ENCODE measurements at places on chromosomes 5 and 9. TPM values are rescaled to one million over a fixed set of nuclear protein-coding genes. Genes with fewer than 3 reads are reported as not detected.

DNA sequence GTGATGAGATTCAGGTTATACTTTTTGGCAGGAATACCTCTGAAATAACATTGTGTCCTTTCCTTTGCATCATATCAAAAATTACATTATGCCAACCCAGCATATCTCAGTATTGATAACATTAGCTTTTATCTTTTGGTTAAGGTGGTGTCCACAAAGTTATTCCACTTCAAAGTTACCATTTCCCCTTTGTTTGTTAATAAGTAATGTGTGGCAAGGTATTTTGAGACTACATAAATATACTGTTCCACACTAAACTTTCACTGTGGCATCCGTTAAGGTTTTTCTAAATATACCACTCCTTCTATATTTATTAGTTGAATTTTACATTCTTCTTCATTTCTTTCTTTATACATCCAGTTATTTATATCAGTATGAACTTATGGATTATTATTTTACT lies 14.1 kb upstream of the ARHGEF37 start:
- no peak for DNase-seq
- no peak overlapping the region for H3K27ac ChIP-seq
- peaks cover 24% of the 10 kb centered on the region for H3K4me1 ChIP-seq
- H3K36me3 ChIP-seq, result no peaks in the 10 kb centered on the region
- no peaks in the 10 kb centered on the region for H3K27me3 ChIP-seq

TMEM267 gene
- 6.8 TPM for total RNA-seq

KIAA0825 gene
- total RNA-seq, result 2.2 TPM

GRCh38 chr5:36407396-36407795 lies 105.7 kb upstream of the RANBP3L start:
- no peak for DNase-seq
- H3K27me3 ChIP-seq, result no peaks in the 10 kb centered on the region
- no peak overlapping the region for H3K27ac ChIP-seq
- H3K4me1 ChIP-seq, result no peaks in the 10 kb centered on the region

DNA sequence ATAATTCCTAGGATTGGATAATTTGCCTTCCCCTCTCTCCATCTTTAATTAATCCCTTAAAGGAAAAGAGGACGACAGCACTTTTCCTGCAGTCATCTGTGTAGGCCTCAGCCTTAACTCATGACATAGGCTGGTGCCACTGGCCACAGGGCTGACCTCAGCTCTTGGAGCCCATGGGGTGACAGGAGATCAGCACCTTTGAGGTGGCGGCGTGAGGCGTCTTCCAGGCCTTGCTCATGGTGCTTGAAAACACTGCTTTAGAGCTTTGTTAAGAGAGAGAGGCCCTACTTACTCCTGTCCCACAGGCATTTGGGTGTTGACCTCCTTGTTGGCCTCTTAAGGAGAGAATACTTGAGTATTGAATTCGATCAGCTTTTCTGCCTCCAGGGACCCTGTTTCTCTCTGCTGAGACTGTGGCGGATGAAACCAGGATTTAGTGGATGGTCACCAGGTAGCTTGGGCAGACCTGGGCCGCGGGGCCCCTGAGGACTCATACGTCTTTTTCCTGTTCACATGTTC lies 23.4 kb downstream of the TENT4A start:
- peaks cover 38% of the 10 kb centered on the region for H3K36me3 ChIP-seq
- H3K27me3 ChIP-seq, result no peaks in the 10 kb centered on the region
- DNase-seq, result no peak
- peaks cover 53% of the 10 kb centered on the region for H3K4me1 ChIP-seq
- no peak overlapping the region for H3K27ac ChIP-seq
- H3K4me3 ChIP-seq, result no peak overlapping the region

- H3K4me1 ChIP-seq, result no peaks in the 10 kb centered on the region
- no peaks in the 10 kb centered on the region for H3K36me3 ChIP-seq
- H3K27me3 ChIP-seq, result peaks cover 5% of the 10 kb centered on the region
- H3K4me3 ChIP-seq, result no peak overlapping the region
Measured at GRCh38 chr5:64671678-64672077, 18.6 kb upstream of the SHISAL2B start.

PLAC8L1 gene
- total RNA-seq, result 0.49 TPM

DNA sequence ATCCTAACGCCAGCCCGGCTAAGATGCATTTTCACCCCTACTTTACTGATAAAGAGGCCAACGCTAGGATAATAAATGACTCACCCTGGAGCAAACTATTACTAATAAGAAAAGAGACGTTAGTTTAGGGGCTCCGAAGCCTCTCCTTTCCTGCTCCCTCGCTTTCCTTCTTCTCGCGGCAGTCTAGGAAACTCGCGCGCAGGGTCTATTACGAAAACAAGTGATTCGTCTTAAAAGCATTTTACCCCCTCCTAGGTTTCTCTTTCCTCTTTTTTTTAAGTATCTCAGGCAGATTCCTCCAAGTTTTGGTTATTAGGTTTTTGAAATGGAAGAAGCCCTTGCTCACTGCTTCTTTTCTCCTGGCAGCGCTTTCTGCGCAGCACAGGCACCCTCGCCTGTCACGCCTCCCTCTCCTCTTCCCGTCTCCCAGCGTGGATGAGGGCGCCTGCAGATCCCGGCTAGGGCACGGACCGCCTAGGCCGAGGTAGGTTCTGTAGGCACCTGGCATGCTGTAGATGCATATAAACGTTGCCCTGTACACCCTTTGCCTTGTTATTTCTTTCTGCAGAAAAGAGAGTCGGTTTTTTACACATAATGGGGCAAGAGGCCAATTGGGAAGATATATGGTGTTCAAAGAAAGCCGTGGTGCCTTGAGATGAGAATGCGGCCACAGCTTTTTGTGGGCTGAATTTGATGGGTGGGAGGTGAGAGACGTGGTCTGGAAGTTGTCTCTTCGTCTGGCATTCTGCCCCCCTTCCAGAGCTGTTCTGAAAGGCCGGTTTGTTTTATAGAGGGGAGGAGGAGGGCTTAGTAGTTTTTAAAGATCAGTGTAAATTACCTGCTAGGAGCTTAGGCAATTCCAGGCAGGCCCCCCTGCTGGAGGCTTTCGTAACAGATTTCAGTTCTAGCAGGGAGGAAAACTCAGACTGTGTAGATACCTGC lies 983 bp downstream of the GCNT1 start:
- DNase-seq, result peak; percentile 24
- H3K4me3 ChIP-seq, result peak overlapping the region; percentile 79
- H3K36me3 ChIP-seq, result no peaks in the 10 kb centered on the region
- peaks cover 19% of the 10 kb centered on the region for H3K4me1 ChIP-seq

IL9 gene
- total RNA-seq, result not detected

AFAP1L1 gene
- total RNA-seq, result 40.6 TPM

DNA sequence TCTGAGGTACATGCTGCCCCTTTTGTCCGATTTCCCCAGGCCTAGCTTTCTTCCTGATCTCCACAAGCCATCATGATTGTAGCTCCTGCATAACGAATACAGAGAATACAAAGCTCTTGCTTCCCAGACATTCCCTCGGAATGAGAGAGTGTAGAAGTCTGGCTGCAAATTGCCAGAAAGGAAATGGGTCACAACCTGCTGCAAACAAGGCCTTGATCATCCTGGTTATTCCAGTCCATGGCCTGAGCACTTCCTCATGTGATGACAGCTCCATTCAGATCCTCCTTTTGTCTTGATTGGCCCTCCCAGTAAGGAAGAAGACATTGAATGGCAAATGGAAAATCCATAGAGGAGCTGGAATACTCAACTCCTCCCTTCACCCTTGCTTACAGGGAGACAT lies 136.0 kb upstream of the ADRA1B start:
- DNase-seq, result no peak
- no peak overlapping the region for H3K27ac ChIP-seq
- H3K36me3 ChIP-seq, result no peaks in the 10 kb centered on the region
- H3K4me1 ChIP-seq, result no peaks in the 10 kb centered on the region
- no peaks in the 10 kb centered on the region for H3K27me3 ChIP-seq

DNA sequence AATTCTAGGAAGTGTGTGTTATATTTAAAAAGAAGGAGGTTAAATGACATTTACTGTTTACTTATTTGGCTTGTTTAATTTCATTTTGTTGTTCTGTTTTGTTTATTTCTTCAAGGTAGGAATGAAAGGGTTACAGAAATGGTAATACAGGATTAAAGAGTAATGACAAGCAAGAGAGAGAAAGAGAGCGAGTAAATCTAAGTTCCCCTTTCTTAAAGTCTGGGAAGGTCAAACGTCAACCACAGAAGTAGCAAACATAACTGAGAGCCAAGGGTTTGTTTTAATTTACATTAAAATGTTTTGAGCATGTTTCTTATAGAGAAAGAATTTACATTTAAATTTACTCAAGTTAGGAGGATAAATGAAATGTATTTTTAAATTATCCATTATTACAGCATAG lies 18.7 kb downstream of the HCN1 start:
- DNase-seq, result no peak
- H3K27me3 ChIP-seq, result no peaks in the 10 kb centered on the region
- no peaks in the 10 kb centered on the region for H3K36me3 ChIP-seq
- H3K27ac ChIP-seq, result no peak overlapping the region
- no peaks in the 10 kb centered on the region for H3K4me1 ChIP-seq
- no peak overlapping the region for H3K4me3 ChIP-seq

- peaks cover 19% of the 10 kb centered on the region for H3K27me3 ChIP-seq
- no peak overlapping the region for H3K4me3 ChIP-seq
- DNase-seq, result no peak
- H3K27ac ChIP-seq, result no peak overlapping the region
- no peaks in the 10 kb centered on the region for H3K36me3 ChIP-seq
- H3K4me1 ChIP-seq, result peaks cover 45% of the 10 kb centered on the region
Measured at GRCh38 chr5:132006331-132007120, 4.9 kb downstream of the ACSL6 start.

FOXD4L6 gene
- total RNA-seq, result not detected

SH3RF2 gene
- 376 TPM for total RNA-seq

DNA sequence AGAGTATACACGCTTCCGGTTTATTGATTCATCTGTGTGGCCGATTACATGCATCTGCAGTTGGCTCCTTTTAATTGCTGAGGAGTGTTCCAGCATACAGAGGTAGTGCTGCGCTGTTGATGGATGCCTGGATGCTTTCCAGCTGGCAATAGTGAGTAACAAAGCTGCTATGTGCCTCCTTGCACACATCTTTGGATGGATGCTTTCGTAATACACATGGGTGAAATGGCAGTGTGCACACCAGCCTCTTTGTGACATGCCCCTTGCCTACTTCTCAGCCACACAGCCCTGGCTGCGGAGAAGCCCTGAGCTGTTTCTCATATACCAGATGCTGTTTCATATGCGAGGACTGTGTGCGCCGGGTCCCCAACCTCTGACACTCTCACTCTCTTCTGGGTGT lies 151.0 kb downstream of the GADD45G start:
- peaks cover 34% of the 10 kb centered on the region for H3K4me1 ChIP-seq
- H3K4me3 ChIP-seq, result no peak overlapping the region
- H3K27ac ChIP-seq, result peak overlapping the region; percentile 71
- H3K36me3 ChIP-seq, result no peaks in the 10 kb centered on the region
- DNase-seq, result peak; percentile 41
- H3K27me3 ChIP-seq, result no peaks in the 10 kb centered on the region

- no peak overlapping the region for H3K4me3 ChIP-seq
- H3K27ac ChIP-seq, result peak overlapping the region; percentile 42
Measured at GRCh38 chr9:12809720-12810119, 34.9 kb downstream of the LURAP1L start.

- no peaks in the 10 kb centered on the region for H3K27me3 ChIP-seq
- no peak for DNase-seq
- no peaks in the 10 kb centered on the region for H3K36me3 ChIP-seq
- H3K27ac ChIP-seq, result no peak overlapping the region
- no peak overlapping the region for H3K4me3 ChIP-seq
Measured at GRCh38 chr9:108443019-108443633, 412.7 kb downstream of the ACTL7B start.

GTF2H2C gene
- total RNA-seq, result 18.0 TPM

DNA sequence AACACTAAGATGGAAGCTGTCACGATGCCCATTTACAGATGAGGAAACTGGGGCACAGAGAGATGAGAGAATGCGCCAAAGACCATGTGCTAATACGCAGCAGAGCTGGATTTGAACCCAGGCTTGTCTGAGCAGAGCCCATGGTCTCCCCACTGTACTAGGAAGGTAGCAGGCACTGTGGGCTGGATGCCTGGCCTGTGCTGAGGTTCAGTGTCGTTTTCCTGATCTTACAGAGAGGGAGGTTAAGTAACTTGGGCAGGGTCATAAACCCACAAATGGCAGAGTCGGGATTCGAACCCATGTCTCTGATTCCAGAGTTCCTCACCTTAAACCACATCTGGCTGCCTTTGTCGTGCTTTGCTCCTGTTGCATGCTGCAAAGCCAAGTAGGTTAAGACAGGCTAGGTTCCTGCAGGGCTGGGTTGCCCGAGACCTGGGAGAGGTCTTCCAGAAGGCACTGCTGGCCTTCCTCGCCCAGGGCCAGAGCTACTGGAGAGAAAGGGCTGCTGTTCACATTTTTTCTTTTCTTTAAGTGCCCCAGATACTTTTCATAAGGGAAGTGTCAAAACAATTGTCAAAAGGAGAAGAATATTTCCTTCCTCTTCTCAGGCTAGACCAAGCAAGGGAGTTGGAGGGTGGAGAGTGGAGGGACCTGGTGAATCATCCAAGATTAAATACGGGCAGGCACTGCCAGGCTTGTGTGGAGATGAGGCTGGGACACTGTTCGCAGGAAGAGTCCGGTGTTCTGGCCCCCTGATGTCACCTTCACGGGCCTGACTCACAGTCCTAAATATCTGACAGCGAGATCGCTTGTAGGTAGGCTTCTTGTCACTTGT lies 3.2 kb downstream of the NEK6 start:
- H3K4me3 ChIP-seq, result peak overlapping the region; percentile 84
- peak overlapping the region; percentile 84 for H3K27ac ChIP-seq
- H3K27me3 ChIP-seq, result no peaks in the 10 kb centered on the region

GRCh38 chr9:96420468-96421219 lies 2.5 kb upstream of the ZNF367 start:
- no peak overlapping the region for H3K4me3 ChIP-seq
- H3K36me3 ChIP-seq, result no peaks in the 10 kb centered on the region
- peaks cover 47% of the 10 kb centered on the region for H3K4me1 ChIP-seq

Data from left ventricle myocardium inferior (tissue), 1 donor.